ENCODE measurements at places on chromosomes 1 and 21. TPM values are rescaled to one million over a fixed set of nuclear protein-coding genes. Genes with fewer than 3 reads are reported as not detected.

- DNase-seq = peak; percentile 98
Measured at GRCh38 chr1:59692591-59692990, 122.2 kb upstream of the HOOK1 start.

DNA sequence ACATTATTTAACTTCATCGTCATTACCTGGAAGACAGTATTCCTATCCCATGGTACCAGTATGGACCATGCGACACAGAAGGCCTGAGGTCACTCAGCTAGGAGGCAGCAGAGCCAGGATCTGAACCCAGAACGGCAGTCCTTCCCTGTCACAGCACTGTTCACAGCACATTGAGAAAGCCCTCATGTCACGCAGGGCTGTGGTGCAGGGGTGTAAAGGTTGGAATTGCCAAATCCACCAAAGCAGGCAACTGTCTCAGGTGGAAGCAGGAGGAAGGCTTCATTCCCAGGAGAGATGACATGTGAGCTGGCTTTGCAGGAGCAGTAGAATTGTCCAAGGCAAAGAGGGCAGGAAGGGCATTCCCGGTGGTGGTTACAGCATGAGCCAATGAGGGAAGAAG lies 9.9 kb upstream of the TTC22 start:
- no peak for DNase-seq

DNA sequence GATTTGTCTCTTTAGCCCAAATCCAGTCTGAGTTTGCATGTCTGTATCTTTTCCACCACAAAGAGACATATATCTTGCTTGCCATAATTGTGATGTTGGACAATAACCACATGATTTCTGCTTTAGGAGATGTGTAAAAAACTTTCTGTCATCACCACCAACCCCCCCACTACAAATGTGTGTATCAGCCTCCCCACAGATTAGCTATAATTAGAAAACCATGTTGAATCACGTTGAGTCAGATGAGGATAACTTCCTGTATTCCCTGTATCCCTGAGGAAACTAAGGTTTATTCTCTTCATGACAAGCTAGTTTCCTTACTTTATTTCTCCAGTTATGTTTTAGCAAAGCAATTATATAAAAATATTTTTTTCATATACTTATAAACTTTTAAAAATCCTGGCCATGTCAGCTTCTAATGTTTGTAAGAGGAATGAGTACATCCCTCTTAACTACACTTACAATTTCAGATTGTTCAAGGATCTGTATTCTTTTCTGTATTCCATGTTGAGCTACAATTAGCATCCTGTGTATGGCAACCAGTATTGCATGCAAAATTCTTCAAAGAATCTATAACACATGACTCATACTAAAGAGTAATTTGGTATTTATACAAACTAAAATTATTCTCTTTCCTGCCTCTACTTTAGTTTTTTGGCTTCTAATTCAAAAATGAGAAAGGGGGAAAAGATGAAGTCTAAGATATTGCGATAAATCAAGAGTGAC lies 143.0 kb downstream of the FMN2 start:
- peak; percentile 84 for DNase-seq

- DNase-seq = no peak
Measured at GRCh38 chr21:37373539-37373938, 7.0 kb downstream of the DYRK1A start.

GRCh38 chr1:99170516-99170915 lies 93.8 kb upstream of the PLPPR4 start:
- DNase-seq = peak; percentile 63

GRCh38 chr21:36665806-36666205 lies 33.1 kb upstream of the SIM2 start:
- no peak for DNase-seq

DNA sequence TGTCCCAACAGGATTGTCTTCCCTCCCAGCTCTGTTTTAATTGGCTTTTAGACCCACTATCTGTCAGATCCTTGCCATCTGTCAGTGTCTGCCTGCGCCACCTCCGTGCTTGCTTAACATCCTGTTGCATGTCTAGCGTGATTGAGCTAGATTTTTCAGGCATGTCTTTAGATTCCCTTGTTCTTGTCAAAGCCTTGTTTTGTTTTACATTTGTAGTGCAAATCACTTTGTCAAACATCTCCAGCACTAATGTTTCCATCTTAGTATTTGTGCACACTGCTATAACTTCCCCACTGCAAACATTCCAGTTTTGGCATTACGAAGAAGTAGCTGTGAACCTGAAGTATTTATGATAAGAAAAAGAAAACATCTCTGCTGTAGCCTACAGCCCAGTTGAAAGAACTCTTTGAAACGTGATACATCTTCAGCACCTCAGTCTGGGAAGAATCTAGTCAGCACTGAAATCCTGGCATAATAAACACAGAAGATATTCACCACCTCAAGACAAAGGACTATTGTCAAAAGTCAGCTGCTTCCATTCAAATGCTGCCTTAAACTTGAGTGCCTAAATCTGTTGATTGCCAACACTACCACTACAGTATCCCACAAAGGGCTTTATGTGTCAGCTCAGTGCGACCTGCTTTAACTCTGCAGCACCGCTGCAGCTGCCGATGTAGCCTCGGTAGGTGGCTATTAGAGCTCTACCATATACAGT lies 105.0 kb downstream of the FNBP1L start:
- peak; percentile 58 for DNase-seq

DNA sequence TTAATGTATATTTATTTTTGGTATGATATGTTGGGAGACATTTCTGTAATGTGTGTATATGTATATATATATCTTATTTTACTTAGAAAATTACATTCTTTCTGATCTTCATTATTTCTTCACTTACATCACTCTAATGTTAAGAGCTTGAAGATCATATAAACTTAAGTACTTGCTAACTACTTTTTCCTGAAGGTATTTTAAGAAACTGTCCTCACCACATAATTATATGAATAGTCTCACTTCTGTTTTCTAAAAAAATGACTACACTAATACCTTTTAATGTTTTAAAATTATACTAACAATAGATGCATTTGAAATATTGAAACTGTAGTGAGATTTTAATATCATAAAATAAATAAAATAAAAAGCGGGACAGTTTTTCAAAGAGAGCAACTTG lies 377.1 kb downstream of the LRRIQ3 start:
- no peak for DNase-seq

- DNase-seq = no peak
Measured at GRCh38 chr1:26218906-26219494, 15.0 kb upstream of the CEP85 start.

DNA sequence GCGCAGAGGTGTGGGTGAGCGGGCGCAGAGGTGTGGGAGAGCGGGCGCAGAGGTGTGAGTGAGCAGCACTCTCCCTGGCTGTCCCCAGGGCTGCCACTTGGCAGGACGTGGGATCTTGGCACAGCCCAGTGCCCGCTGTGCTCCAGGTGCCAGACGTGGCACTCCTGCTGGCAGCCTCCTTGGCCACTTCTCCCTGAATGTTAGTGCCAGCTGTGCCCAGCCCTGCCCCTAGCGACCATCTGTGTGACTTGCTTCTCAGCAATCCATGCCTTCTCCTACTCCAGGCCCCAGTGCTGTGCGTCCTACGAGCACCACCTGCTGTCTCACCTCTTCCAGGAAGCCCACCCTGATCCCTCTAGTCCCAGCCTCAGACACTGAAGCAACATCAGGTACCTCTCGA lies 30.5 kb downstream of the KRTAP10-1 start:
- peak; percentile 55 for DNase-seq

- no peak for DNase-seq
Measured at GRCh38 chr1:58447042-58447441, 99.5 kb downstream of the OMA1 start.

DNA sequence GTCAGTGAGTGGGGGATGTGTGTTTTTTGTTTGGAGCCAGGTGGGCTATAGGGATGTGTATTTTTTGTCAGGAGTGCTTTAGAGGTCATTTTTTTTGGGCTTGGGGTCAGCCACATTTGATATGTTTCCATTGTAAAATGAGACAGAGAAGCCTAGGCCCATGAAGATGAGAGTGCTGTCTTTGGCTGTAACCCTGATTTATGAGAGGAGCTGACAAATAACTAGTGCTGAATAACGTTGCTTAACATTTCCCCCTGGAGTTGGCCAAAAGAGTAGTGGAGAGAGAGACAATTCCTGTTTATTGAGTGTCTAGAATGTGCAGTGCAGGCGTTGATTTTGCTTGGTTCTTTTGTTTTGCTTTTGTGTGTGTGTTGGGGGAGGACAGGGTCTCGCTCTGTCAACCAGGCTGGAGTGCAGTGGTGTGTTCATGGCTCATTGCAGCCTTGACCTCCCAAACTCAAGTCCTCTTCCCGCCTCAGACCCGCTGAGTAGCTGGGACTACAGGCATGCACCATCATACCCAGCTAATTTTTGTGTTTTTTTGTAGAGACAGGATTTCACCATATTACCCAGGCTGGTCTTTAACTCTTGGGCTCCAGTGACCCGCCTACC lies 64.7 kb downstream of the S1PR1 start:
- DNase-seq = no peak

DNA sequence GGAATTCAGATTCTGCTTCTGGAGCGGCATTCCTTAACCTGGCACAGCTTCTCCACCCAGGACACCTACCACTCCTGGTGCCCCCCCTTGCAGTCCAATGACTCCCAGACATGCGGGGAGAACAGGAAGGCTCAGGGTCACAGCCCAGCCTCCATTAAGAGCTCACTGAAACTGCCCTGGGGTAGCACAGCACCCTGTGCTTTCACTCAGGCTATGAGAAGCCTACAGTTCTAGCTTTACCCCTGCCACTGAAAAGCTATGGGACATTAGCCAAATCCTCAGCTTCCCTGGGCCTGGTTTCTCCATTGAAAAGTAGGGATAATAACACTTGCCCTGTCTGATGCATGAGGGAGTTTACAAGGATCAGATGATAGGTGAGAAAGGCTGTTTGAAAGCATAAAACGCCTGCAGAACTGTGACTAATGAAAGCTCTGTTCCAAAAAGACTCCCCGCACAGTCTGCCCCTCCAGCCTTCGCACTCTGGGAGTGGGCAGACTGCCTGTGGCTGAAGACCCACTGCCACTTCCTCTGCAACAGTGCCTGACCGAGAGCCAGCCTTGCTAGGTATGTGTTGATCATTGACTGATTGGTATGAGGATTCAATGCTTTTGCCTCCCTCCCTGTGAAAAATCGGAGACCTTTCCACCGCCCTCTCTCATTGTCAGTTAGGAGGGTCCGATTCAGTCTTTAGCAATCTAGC lies 2.7 kb upstream of the CLDN19 start:
- DNase-seq = no peak

DNA sequence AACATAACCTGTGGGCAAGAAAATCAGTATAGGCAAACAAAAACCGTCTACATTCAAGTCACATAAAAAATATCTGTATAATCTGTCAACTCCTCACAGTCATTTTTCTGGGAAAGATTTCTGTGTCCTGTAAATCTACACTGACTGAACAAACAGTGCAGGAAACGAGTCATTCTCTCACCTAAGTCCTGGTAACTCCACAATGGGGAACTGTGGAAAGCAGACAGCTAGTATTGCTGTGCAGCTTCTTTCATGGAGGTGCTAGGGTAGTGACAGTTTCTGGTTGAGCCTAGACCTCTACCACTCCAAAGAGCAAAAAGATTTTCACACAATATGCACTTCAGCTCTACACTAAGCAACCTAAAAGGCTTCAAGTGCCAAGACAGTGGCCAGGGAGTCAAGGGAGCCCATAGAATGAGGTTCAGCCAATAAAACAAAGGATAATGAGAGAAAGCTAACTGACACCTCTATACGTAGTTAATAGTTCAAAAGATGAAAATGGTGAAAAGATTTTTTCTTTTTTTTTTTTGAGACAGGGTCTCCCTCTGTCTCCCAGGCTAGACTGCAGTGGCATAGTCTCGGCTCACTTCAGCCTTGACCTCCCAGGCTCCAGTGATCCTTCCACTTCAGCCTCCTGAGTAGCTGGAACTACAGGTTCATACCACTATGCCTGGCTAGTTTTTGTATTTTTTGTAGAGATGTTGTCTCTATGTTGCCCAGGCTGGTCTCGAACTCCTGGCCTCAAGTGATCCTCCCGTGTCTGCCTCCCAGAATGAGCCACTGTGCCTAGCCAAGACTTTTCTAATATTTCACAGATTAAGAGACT lies 5.5 kb downstream of the PTP4A2 start:
- DNase-seq = peak; percentile 54

The RNF2 gene
- 13.8 TPM for total RNA-seq

The ADAMTS5 gene
- 9.6 TPM for total RNA-seq

The CR1 gene
- not detected for total RNA-seq

The FAM177B gene
- total RNA-seq = not detected

The OR2G6 gene
- total RNA-seq = not detected

The SYDE2 gene
- 4.8 TPM for total RNA-seq

The TMEM51 gene
- 0.54 TPM for total RNA-seq
